Kidney (tissue), 22 donors: ENCODE measurements at places on chromosomes 3 and 15.

DNA sequence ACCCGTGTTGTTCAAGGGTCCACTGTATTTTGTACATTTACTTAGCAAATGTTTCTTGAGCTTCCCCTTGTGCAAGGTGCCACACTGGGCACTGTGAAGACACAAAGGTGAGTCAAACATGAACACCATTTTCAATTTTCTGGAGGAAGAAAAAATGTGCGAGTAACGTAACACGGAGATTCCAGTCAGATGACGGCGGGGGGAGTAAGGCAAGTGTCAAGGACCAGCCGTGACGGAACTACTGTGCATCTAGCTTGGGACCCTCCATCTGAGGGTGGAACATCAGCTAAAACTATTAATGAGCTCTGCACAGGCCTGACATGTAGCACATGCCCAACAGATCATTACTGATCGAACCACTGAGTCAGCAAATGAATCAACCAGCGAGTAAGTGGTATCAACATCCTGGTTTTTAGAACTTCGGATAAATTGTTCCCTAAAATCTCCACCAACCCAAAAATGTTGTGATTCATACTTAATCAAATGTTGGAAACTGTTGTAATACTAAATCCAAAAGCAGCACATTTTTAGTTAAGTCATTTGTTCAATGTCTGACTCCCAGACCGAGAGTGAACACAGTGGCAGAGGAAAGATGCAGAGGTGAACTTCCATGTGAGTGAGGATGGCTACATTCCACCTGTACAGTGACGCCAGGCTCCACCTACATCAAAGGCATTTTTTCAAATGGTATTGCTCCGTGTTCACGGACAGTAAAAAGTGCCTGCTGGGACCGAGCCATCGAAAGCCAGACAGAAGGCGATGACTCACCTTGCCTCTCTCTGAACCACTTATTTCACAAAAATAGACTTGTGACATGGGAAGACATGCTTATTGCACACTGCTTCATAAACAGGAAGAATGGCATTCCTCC, 172.2 kb downstream of the ATP10A start:
- DNase-seq: no peak

GRCh38 chr3:76028774-76029173, 243.4 kb upstream of the ZNF717 start:
- no peak for DNase-seq

DNA sequence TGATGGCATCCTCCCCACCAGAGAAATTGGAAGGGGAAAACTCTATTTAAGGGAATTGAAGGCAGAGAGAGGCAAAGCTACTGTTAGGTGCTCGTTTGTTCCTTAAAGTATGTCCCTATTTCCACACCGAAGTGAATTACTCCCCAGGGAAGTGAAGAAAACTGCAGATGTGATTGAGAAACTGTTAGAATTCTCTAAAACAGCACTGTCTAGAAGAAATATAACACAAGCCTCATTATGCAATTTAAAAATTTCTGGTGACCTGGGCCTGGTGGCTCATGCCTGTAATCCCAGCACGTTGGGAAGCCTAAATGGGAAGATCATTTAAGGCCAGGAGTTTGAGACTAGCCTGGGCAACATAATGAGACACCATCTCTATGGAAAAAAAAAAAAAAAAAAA, 305.0 kb downstream of the SHQ1 start:
- DNase-seq: no peak

DNA sequence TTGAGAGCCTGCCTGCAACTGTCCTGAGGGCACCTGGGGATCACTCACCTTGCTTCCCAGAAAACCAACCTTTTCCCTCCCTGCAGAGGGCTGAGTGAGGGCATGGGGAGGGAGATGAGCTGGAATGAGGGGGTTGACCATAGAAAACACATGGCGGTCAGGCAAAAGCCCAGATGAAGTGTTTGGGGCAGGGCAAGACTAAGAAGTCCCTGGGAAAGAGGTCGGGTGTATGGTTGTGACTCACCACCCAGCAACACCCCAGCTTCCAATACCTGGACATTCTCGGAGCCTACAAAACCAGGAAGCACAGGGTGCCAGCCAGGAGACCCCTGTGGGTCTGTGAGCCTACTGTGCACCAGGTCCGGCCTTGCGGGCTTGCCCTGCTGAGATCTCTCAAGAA, 95.3 kb upstream of the ATP2B2 start:
- DNase-seq: no peak

GRCh38 chr3:16374047-16374934, 109.3 kb downstream of the OXNAD1 start:
- no peak for DNase-seq

DNA sequence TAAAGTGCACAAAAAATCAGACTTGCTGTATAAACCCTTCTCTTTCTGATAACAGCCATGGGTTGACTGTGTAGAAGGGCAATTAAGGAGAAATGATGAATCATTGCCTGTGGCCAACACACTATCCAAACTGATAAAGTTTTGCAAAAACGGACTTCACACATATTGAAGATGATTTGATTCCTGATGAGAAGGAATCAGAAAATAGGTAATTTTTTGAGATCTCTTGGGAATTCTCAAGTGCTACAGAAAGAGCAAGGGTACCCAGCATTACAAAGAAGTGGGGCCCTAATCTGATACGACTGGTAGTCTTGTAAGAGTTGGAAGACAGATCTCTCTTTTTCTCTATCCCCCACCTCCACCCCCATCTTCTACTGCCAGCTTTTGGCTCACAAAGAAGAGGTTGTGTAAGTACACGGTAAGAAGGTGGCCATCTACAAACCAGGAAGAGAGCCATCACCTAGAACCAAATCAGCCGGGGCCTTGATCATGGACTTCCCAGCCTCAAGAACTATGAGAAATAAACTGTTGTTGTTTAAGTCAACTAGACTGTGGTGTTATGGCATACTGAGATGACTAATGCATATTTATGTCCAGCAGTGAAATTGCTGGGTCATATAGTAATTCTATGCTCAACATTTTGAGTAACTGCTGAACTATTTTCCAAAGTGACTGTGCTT, 254.7 kb downstream of the EDEM1 start:
- DNase-seq: no peak

GRCh38 chr3:149377408-149378364, at the start of gene TM4SF1:
Gene TM4SF1 (minus strand): TSS chr3:149377649. CDS start chr3:149377547, 102 bp downstream.
- DNase-seq: peak; percentile 28

- DNase-seq: peak; percentile 83
Observed at GRCh38 chr3:141051443-141052200, 475 bp downstream of the SPSB4 start.

DNA sequence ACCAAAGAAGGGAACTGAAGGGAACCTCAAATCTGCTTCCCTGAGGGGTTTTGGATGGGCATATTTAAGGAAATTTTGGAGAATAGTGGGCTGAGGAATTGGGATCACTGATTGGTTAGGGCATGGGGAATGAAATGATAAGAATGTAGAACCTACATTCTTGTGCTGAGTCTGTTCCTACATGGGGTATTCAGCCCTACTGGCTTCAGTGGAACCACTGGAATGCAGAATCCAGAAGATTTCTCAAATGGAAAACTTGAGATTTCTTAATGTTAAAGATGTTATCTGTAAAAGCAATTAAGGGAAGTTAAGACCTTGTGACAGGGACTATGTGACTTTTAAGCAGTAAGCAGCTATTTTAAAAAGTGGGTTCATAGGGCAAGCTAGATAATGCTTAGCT, 1062.4 kb downstream of the AGBL1 start:
- no peak for DNase-seq

- peak; percentile 78 for DNase-seq
Observed at GRCh38 chr3:39178553-39178952, 13.8 kb downstream of the XIRP1 start.

- DNase-seq: no peak
Observed at GRCh38 chr15:80423215-80423614, 19.0 kb downstream of the ARNT2 start.

- no peak for DNase-seq
Observed at GRCh38 chr15:65947041-65947440, 77.8 kb downstream of the RAB11A start.

- no peak for DNase-seq
Observed at GRCh38 chr3:5497497-5497896, 310.0 kb downstream of the EDEM1 start.

GRCh38 chr15:73118055-73118454, 65.8 kb downstream of the NEO1 start:
- no peak for DNase-seq

GRCh38 chr15:70379938-70380883, 282.5 kb upstream of the TLE3 start:
- DNase-seq: no peak

- DNase-seq: no peak
Observed at GRCh38 chr3:111285694-111286093, 214.1 kb downstream of the NECTIN3 start.

DNA sequence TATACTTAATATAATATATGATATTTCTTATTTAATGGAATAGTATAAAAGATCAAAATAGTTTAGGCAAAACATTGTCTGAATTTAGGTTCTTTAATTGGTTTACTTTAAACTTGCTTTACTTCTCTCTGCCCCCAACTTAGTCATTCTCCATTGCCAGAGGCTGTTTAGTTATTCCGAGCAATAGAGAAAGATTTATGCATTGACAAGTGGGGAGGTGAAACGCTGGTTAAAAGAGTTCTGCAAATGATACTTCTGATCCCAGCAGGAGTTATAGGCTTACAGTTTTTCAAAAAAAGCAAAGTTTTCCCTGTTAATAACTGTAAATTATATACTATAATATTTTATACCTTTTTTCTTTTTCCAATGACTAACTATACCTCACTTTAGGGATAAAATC, 145.4 kb downstream of the EPHA3 start:
- DNase-seq: no peak

GRCh38 chr3:45642731-45643152, 46.5 kb upstream of the SACM1L start:
- DNase-seq: peak; percentile 82

- no peak for DNase-seq
Observed at GRCh38 chr3:127153506-127153815, 39.5 kb upstream of the PRR23E start.

- DNase-seq: no peak
Observed at GRCh38 chr15:38996111-38996631, 431.6 kb upstream of the RASGRP1 start.

DNA sequence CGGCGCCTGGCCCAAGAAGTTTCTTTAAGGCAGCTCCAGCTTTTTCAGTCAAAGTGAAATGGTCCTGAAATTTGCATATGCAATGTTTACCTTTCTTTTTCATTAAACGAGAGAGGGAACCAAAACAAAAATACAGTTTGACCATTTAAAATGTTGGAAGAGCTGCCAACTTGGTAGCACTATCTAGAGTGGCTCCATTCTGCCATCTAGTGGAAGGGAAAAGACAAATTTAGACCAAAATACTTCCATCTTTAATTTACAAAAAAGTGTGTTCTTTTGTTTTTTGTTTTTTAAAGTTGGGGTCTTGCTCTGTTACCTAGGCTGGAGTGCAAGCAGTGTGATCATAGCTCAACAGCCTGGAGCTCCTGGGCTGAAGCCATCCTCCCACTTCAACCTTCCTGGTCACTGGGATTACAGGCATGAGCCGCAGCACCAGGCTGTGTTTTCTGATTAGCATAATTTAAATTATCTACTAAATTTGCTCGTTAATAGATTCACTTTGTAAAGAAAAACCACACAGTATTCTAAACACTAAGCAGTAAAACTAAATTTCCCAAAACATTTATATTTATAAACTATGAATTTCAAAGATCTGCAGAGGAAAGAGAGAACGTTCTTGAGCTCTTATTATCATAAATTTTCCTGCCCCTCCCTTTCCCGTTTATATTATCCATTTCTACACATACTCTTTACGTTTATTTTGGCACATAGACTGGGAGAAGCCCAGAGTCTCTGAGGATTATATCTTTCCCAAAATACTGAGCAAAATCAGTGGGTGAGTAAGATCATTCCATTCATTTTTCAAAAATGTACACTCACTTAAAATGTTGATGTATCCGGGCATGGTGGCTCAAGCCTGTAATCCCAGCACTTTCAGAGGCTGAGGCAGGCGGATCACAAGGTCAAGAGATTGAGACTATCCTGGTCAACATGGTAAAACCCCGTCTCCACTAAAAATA, 15.4 kb upstream of the RFC4 start:
- peak; percentile 68 for DNase-seq

DNA sequence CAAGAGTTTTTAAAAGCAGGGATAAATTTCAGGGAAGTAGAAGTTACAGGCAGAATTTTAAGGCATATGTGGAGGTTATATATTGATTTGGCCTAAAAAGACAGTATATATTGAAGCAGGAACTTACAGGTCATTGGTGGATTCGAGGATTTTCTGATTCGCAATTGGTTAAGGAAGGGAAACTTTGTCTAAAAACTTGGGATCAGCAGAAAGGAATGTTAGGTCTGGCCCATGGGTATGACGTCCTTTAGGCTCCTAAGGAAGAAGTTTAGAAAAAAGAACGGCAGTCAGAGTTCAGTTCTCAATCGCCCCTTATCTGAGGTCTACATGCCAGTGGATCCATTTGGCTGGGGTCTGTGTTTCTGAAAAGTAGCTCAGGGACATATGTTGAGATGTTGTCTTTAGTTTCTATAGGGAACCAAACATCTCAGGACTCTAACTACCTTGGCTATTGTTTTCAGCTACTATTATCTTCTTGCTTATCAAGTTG, 33.2 kb upstream of the ACP3 start:
- no peak for DNase-seq

DNA sequence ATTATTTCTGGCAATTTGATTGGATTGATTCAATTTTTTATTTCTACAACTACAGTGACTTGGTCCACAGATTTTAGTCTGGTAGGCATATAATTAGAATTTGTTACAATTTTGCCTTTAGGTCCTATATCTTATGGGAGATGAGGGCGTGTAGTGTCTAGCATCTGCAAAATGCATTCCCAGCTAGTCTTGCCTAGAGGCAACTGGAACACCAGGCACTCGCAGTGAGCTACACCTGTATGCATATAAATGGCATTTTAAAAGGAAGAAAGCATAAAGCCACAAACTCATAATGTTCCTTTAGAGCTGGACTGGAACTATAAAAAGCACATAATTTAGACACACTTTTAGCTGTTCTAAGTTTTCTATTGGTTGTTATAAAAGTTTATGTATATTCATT, 17.9 kb upstream of the SPPL2A start:
- no peak for DNase-seq

DNA sequence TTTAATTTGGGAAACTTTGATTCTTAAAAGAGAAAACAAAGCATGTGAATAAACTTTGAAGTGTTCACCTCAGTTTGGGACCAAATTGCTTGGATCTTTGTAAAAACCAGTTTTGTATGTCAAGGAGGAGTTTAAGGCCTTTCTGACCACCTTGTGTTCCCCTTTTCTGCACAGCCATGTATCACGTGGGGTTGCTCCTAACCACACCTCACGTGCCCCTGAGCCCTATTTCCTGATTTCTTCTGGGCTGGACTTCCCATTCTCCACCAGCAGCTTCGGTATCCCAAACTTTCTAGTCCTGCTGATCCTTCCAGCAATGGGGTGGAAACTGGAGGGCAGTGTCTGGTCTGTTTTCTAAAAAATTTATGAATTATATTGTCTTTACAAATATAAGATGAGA, 76.4 kb upstream of the STT3B start:
- DNase-seq: no peak
